Type B pancreatic cell (in vitro differentiated cells): ENCODE measurements at places on chromosomes 5 and 9.
A peak's percentile ranks its signal among the peaks of the same experiment; 100 is the strongest.

- DNase-seq = no peak
Observed at GRCh38 chr9:4138781-4139180, 161.1 kb downstream of the GLIS3 start.

- DNase-seq = no peak
Observed at GRCh38 chr9:86350006-86350760, 4.0 kb downstream of the TUT7 start.

- DNase-seq = no peak
Observed at GRCh38 chr9:87836951-87837705, 45.5 kb upstream of the SPATA31E1 start.

GRCh38 chr9:1875921-1876448 lies 139.2 kb upstream of the SMARCA2 start:
- DNase-seq = no peak

GRCh38 chr5:151491062-151491461 lies 43.7 kb downstream of the SLC36A1 start:
- no peak for DNase-seq

GRCh38 chr5:107670087-107670931 lies 428 bp downstream of the EFNA5 start:
- peak; percentile 75 for DNase-seq

DNA sequence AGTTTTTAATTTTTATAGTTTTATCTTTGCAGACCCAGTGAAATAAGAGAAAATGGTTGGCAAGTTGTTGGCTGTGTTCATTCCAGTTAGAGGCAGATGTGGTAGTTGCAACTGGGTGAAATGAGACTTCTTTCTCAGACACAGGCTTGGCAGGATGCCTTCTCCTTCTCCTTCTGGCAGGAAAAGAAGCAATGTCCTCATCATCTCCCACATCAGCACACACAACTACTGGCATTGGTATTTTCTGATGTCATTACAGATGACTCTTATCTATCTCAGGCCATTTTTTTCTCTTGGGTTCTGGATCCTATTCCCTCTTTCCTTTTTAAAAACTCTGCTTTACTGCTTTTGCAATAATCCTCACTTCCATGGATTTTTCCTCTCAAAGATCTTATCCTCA lies 103.3 kb upstream of the EDIL3 start:
- DNase-seq = no peak

DNA sequence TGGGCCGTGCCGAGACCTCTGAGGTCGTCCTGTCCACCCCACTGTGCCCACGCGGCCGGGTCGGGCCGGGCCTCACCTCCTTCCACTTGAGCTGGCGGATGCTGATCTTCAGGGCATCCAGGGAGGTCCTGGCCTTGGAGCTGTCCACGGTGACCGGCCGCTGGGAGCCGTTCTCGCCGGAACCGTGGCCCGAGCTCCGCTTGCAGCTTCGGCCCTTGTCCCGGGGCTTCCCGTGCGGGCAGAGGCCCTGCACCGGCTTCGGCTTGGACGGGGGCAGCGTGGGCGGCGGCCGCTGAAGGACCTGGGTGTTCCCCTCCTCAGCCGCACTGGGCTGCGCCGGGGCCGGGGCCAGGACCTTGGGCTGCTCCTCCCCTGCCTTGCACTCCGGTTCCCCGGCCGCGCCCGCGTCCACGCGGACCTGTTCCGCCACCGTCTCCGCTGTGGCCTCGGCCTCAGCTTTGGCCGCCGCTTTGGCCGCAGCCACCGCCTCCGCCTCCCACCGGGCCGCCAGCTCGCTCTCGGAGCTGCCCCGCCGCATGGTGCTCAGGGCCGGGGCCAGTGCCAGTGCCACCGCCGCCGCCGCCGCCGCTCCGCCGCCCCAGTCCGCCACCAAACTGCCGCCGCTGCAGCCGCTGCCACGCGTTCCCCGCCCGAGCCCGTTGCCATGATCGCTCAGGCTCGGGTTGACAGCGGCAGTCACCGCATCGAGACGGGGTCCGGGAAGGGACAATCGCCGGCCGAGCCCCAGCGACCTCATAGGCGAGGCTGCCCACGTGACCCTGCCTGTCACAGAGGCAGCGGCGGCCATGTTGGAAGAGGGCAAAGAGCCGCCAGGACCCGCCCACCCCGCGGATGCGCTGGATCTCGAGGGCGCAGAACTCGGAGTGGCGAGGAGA lies at the start of gene TTLL11:
Gene TTLL11 (minus strand): TSS at position 698 of the 896 bp plus-strand sequence. CDS start 160 bp downstream, at position 538.
- peak; percentile 97 for DNase-seq

DNA sequence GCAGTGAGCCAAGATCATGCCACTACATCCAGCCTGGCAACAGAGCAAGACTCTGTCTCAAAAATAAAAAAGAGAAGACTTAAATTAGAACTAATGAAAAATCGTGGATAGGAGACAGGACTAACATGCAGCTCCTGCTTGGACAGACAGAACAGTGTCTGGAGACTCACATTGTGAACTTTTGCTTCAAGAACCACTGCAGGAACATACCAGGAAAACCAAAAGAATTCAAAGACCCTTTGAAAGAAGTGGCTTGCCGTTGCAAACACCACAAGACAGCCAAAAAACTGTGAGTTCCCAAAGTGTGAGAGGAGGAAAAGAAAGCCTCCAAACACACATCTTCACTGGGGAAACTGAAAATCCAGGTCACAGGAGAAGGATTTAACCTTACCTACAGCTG lies 48.8 kb upstream of the SNAPC3 start:
- DNase-seq = no peak

GRCh38 chr5:96440185-96440538 lies 7.1 kb upstream of the PCSK1 start:
- no peak for DNase-seq

- DNase-seq = no peak
Observed at GRCh38 chr5:75049456-75050351, 2.7 kb downstream of the GCNT4 start.

DNA sequence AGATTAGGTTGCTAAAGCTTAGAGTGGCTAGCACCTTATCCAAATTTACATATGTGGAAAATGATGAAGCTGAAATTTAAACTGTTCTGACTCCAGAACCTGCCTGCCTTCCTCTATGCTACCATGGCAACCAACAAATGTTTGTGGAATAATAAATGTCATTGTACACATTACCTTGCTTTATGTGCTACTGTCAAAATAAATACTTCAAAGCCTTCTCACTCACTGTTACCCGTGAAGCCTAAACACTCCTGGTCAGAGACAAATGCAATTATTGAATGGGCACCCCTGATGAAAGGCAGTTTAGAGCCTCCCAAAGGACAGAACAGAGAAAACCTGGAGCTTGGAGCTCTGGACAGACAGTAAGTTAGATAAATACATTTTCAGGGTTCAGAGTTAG lies 158.6 kb downstream of the FAM114A2 start:
- no peak for DNase-seq

DNA sequence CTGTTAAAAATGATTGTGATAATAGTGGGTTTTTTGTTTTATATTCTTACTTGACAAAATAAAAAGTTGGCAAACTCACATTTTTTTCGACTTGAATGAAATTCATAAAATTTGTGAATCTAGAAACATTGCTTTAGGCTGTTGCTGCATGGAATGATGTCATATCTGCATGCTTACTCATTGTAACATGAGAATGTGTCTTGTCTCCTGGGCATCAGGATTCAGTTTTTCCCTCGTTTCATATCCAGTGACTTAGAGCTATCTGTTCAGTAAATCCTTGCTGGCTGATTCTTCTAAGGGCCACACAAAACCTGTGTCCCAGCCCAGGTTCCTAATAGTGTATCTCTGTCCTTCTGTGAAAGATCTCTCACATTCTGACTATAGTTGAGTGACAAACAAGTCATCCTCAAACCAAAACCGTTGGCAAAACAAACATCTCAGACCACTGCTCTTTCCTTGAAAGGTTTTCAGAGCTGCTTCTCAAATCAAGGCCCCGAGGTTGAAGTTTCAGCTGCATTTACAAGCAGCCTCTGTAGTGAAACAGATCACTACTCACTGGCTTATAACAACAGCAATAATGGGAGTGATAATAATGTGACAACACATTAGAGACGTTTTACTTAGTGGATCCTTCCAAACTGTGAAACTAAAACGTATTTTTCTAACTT lies 95.0 kb downstream of the NPR3 start:
- DNase-seq = no peak

- no peak for DNase-seq
Observed at GRCh38 chr5:38443390-38443789, 113.1 kb downstream of the LIFR start.

DNA sequence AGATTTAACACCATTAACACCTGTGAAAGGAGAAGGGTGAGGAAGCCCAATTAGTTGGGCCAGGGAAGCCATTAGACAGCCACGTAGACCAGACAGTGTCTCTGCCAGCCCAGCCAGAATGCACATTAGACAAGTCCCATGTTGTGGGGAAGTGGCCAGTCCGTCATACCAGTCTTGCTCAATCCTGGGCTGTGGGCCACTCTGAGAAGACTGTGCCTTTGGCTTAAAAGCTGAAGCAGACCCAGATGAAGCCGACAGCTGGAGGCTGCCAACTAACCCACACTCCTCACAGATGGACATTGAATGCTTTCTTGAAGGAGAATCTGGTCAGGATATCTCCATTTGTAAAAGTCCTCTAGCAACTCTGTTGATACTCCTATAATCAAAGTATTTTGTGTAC lies 128.5 kb downstream of the CHSY3 start:
- no peak for DNase-seq

- DNase-seq = no peak
Observed at GRCh38 chr9:97596906-97597305, 36.3 kb downstream of the TSTD2 start.

DNA sequence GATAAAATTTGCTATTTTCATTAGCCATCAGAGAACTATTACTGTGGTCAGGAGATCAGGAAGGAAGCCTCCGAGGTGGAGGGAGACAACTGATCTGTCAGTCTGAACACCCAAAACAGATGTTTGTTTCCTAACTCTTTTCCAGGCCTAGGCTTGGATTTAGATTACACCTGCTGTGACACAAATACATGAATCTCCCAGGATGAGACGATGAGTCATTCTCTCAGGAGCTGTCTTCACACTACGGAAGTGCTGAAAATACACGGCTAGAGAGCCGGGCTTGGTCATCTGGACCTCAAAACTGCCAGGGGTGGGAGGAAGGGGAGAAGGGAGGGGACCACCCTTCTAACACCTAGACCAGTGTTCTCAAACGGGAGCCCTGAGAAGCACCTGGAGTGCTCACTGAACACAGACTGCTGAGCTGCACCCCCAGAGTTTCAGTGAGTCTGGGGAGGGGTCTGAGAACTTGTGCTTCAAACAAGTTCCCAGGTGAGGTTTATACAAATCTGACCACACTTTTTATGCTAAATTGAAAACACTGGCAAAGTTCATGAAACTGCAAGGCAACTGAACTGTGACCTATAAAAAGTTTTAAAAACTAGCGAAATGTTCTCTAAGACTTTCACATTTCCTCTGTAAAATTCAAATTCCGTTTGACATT lies 80.3 kb upstream of the EQTN start:
- no peak for DNase-seq

- no peak for DNase-seq
Observed at GRCh38 chr5:35488791-35489190, 128.9 kb upstream of the SPEF2 start.

DNA sequence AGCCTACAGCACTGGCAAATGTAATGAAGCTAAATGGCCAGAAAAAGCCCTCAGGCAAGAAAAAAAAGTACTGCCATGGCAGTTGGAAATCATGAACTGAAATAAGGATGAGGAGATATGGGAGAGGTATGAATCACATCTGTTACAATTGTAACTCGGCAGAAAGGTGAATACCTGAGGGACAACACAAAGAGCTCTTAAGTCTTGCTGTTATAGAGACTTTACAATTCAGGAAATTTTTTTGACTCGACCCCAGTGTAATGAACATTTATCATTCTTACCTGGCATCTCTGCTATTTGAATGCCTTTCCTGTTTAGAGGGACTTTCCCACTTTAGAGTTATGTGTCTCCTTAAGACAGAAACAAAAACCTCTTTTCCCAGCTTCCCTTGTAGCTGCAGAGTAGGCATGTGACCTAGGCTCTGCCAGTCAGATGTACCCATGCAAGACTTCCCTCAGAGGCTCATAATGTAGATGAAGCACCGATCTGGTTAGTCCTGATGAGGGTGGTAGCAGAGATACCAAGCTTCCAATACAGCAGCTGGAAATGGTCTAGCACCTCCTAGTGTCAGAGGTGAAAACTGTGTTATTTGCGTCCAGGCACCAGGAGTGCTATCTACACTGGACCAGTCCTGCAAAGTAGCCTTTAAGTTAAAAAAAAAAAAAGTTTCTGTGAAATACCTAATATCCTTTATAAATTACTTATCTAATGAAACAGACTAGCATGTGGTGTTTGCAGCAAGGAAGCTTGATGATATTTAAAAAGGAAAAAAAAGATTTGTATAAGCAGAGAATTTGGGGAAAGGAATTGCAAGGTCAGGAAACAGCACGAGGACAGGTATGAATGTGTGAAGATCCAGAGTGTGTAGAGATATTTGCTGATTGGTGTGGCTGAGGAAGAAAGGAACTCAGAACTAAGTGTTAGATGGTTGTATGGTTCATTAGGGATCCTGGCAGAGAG lies 146.9 kb upstream of the SLC1A3 start:
- DNase-seq = no peak

DNA sequence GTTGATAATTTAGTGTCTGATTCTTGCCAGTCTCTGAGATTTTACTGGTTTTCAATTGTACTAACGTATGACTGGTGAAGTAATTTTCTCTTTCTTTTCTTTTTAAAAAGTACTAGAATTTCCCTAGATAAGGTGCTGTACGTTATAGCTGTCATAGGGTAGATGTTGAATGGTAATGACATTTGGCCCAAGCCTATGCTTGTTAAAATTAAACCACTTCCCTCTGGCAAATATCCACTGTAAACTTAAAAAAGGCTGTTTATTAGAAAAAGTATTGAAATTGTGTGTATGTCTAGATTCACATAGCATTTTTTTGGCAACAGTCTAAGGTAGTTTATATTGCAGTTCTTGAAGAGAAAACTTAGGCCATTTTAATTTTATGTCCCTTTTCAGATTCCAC lies 97.6 kb downstream of the NNT start:
- DNase-seq = no peak

DNA sequence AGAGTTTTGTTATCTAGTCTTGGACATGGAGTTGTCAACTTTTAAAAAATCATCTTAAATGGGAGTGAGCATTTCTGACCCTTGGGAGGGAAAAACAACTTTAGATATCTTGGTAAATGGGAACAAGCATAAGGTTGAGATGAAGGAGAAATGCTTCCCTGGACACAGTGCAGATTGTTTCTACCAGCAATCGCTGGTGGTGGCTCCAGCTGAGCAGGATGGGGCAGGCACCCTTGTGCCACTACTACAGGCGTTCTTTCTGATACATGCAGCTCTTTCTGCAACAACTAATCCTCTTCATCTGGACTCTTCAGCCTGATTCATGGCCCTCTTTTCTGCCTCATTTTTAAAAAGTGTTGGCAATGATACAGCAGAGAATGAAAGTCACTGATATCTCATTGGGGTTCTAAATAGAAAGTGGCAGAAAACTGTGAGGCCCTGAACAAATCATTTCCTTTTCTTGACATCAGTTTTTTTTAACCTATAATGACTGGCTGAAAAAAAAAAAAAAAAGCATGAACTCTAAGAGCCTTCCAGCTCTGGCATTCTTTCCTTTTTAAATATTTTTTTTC lies 409.4 kb upstream of the PTGER4 start:
- no peak for DNase-seq
